Left cardiac atrium (tissue), 4 donors: ENCODE measurements at places on chromosomes 3 and 15. TPM values are rescaled to one million over a fixed set of nuclear protein-coding genes. Genes with fewer than 3 reads are reported as not detected.

ZNF662 gene
- total RNA-seq, result 5.2 TPM

C2CD4A gene
- not detected for total RNA-seq

GOLGA8F gene
- not detected for total RNA-seq

SEMA5B gene
- total RNA-seq, result 2.4 TPM

PLSCR5 gene
- not detected for total RNA-seq

PPP2R3A gene
- total RNA-seq, result 60.1 TPM

DTWD1 gene
- total RNA-seq, result 25.2 TPM
